ENCODE measurements at places on chromosomes 16 and 17.

- no peak for DNase-seq
Observed at GRCh38 chr17:21482189-21482865, 106.2 kb downstream of the KCNJ12 start.

GRCh38 chr16:5073279-5073629, 1.6 kb downstream of the ALG1 start:
- DNase-seq = no peak

- peak; percentile 49 for DNase-seq
Observed at GRCh38 chr16:73196670-73197069, 148.7 kb upstream of the ZFHX3 start.

DNA sequence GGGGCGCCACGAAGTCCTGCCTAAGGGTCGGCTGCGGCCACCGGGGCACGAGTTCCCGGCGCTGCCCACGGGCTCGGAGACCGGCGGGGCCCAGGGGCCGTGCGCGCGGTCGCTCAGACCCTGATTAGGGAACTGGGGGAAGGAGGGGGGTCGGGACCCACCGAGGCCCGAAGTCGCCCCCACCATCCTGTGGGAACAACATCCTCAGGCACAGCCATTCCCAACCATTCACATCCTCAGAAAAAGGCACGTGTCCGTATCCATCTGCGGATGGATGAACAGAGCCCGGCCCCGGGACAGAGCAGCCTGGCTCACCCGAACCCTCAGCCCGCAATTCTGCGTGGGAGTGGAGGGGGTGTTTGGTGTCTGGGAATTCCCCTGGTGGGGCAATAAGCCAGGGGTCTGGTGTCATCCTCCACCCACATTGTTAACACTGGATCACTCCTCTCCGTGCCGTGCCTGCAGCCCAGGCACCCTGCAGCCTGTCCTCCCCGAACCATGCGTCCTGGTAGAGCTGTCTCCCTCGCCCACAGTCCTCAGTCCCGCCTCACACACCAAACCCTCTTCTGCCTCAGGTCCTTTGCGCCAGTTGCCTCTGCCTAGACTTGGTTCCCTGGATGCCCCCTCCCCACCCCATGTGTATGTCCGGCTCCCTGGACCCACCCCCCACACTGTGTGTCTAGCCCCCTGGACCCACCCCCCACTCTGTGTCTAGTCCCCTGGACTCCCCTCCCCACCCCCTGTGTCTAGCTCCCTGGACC, 789 bp upstream of the CCDC57 start:
- DNase-seq = no peak

- no peak for DNase-seq
Observed at GRCh38 chr17:36204724-36205500, 6.0 kb upstream of the CCL4L2 start.

DNA sequence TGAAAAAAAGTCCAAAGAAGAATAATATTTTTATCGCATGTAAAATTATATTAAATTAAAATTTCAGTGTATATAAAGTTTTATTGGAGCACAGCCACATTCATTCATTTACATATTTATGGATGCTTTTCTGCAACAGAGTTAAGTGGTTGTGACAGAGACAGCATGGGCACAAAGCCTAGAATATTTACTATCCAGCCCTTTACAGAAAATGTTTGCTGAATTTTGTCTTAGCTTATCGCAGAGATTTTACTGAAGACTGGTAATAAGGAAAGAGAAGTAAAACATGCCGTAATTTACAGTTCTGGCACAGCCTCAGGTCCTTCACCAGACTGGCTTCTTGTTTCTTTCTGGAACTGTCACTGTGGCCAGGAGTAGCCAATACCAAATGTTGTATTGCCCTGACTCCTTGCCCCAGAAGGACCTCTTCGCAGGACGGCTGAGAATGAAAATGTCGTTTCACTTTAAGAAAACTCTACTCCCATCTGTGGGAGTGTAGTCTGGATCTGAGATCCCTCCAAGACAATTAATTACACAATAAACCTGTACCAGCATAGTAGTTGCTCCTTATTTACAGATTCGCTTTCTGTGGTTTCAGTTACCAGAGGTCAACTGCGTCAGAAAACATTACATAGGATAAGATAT, 94.9 kb upstream of the GOT2 start:
- DNase-seq = no peak

- no peak for DNase-seq
Observed at GRCh38 chr16:25065899-25066298, 45.6 kb upstream of the LCMT1 start.

GRCh38 chr17:61586031-61586566, 4.9 kb downstream of the NACA2 start:
- no peak for DNase-seq

GRCh38 chr17:49898366-49899190, 50.7 kb upstream of the TAC4 start:
- DNase-seq = no peak

GRCh38 chr17:58005031-58005727, 1.9 kb downstream of the SRSF1 start:
- DNase-seq = no peak

DNA sequence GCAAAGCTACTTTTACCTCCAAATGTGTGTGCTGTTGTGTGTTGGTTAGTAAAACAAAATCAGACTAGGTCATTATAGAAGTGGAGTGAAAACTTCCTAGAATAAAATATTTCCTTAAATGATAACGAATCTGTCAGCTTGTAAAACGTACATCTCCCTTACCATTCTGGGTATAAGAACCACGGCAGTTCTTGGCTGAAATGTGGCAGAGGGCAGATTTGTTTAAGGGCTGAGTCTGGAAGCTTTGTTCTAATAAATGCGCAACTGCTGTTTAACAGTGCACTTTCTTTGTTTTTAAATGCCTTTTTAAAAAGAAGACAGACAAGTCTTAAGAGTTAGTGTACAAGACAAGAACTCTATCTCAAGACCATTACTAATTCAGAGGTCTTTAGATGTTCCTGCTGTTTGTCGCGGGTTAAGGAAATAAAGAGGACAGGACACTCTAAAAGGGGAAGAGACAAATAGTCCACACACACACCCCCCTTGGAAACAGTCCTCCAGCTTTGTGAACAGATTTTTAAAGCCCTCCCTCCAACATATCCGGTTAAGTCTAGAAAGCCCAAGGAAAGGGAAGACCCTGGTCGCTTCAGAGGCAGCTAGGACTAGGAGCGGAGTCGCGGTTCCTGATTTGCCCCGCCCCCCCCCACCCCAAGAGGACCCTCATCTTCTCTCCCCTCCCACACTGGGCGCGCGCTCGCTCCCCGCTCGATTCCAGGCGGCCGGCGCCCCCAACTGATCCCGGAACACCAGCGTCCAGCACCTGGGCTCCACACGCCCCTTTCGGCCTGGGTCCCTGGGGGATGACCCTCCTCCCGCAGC, 658 bp downstream of the SYNRG start:
- no peak for DNase-seq

DNA sequence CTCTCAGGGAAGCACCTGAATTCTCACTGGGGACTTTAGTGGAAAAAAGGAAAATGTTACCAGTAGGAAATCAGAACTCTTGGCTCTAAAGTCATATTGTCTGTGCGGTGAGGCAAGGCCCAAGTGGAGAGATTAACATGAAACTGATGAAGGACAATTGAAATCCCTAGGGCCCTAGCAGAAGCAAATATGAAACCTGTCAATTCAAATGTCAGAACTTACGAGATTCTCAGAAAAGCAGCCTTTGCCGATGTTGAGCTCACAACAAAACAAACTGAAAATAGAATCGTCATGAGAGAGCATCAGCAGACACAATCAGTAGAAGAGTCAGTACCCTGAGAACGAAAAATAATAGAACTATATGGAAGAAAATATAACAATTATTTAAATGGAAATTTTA, 108.8 kb downstream of the ELAC2 start:
- DNase-seq = no peak

GRCh38 chr17:78426293-78426879, 47.9 kb downstream of the PGS1 start:
- DNase-seq = no peak

DNA sequence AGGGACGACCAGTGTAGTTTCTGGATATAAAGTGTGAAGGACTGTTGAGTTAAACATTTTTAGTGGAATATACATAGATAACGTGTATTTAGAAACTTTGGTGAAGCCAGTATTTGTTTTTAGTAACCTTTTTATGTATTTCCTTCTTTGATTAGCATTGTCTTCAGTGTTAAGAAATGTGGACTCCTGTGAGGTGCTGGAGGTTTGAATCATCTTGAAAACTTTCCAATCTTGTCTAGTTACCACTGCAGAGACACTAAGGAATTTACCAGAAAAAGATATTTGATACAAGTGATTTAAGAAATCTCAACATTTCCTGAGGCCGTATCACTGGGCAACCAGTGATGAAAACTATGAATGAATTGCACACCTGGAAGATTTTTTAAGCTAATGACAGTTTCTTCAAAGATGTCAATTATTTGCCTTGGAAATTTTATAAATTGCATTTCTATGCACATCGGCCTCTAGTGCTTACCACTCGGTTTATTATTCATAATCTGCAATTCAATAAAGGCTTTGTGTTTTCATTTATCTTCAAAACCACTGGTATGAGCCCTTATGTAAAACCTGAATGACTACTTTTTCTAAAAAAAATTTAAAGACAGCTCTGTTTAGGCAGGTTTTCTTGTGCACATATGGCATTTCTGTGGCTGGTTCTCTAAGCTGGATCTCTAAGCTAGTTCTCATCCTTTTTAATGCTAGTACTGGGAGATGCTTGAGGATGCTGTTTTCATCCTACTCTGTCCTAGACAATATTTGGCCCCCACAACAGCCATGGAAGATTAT, 31.4 kb upstream of the ADCY7 start:
- DNase-seq = no peak

DNA sequence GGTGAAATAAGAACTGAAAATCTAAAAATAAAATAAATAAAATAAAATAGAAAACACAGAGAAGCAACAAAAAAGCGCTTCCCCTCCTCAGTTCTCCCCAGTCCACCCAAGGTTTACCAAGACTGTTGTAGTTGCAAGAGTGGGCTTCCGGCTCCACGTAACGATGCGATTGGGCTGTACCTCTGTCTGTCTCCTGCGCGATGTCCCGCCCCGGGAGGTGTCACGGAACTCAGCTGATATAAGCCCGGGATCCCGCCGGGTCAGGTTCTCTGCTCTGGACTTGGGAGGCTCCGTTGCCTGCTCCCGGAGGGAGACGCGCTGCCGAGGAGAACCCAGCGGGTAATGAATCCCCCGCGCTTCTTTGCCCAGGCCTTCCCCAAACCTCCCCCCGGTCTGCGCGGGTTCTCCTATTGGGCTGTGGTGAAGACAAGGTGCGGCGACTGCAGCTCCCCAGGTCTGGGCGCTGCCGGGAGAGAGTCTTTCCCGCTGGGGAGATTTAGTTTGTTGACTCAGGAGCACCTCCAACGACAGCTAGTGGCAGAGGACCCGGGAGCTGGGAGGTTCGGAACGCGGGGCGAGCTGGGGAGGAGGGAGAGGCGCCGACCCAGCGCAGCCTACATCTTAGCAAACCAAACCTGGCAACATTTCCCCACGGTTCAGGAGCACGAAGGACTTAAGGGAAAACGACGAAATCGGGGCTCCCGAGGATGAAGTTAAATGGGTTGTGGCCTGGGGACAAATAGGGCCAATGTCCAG, at the start of gene SLFN5:
SLFN5 (plus strand) TSS at position 268 of the 756 bp plus-strand sequence. CDS start 15,619 bp downstream, outside the sequence.
- DNase-seq = peak; percentile 64

DNA sequence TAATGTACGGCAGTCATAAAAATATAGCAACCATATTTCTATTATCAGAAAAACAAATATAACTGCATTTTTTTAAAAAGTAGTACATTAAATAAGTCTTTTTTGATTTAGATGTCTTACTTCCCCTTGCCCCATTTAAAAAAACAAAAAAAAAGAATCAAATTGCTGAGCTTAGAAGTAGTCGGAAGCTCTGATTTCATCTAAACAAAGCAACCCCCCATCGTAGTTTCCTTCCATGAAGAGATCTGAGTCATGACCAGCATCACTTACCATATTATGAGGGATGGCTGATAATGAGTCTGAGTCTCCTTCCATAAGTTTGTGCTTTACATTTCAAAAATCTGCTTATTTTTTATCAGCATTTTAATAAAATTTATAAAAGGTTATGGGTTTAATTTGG, 86.2 kb downstream of the ITFG1 start:
- no peak for DNase-seq

- no peak for DNase-seq
Observed at GRCh38 chr17:81608605-81609004, 28.3 kb downstream of the NPLOC4 start.

GRCh38 chr17:76136276-76137000, 4.6 kb downstream of the FOXJ1 start:
- no peak for DNase-seq

DNA sequence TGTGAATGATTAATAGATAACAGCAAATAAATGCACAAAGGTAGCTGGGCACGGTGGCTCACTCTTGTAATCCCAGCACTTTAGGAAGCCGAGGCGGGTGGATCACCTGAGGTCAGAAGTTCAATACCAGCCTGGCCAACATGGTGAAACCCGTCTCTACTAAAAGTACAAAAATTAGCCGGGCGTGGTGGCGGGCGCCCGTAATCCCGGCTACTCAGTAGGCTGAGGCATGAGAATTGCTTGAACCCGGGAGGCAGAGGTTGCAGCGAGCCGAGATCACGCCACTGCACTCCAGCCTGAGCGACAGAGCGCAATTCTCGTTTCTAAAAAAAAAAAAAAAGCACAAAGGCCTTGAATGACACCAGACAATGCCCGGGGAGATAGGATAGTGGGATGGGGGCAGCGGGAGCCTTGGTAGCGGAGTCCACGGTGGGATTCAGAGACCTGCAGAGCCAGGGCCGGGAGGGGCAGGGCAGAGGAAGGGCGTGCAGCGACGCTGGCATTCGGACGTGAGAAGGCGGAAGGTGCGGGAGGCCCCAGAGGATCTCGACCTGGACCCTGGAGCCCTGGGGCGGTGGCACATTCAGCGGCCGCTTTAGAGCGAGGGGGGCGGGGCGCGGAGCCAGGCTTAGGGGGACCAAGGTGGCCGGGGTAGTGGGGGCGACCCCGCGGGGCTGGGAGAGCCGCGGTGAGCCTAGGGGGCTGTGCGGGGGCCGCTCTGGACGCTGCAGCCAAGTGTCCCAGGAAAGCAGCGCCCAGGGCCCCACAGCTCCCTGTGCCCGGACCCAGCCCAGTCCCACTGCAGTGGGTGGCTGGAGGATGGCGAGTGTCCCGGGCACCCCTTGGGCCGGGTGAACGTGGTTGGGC, 999 bp upstream of the FLYWCH2 start:
- no peak for DNase-seq

- no peak for DNase-seq
Observed at GRCh38 chr17:57269598-57270255, 13.4 kb downstream of the MSI2 start.

- peak; percentile 83 for DNase-seq
Observed at GRCh38 chr17:32006957-32007462, at the start of gene LRRC37B. LRRC37B (plus strand) TSS chr17:32007383; CDS start chr17:32021393, 14,010 bp downstream.

- DNase-seq = peak; percentile 27
Observed at GRCh38 chr16:11583889-11584565, 2.7 kb downstream of the LITAF start.

- DNase-seq = no peak
Observed at GRCh38 chr17:79930877-79931816, 91.9 kb upstream of the CBX4 start.

GRCh38 chr17:35175638-35176415, 18.4 kb downstream of the SLC35G3 start:
- DNase-seq = no peak
